ENCODE measurements at places on chromosomes 11 and 22. TPM values are rescaled to one million over a fixed set of nuclear protein-coding genes. Genes with fewer than 3 reads are reported as not detected.

Gene OR6T1
- polyA plus RNA-seq = not detected

Gene SHANK3
- polyA plus RNA-seq = 9.9 TPM

Gene MAP4K2
- 70.8 TPM for polyA plus RNA-seq

Gene MUC6
- 0.22 TPM for polyA plus RNA-seq

Gene MYEOV
- polyA plus RNA-seq = 0.43 TPM

Gene PHLDA2
- 2.5 TPM for polyA plus RNA-seq

Gene CASP5
- polyA plus RNA-seq = 1.4 TPM

Gene MS4A4A
- polyA plus RNA-seq = 24.3 TPM

DNA sequence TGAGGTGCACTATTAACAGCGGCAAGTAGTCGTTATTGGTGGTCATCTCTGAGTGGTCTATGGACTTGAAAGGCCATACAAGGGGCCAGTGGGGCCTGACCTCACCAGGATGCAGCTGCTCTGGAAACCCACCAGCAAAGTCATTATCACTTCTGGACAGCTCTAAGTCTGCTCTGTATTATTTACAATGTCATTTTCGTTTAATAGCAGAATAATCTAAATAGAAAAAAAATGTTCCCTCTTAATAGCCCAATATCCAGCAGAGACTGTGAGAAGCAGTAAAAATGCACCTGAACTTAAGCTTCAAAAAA is 85.0 kb upstream of the EED start:
- no peak for DNase-seq

DNA sequence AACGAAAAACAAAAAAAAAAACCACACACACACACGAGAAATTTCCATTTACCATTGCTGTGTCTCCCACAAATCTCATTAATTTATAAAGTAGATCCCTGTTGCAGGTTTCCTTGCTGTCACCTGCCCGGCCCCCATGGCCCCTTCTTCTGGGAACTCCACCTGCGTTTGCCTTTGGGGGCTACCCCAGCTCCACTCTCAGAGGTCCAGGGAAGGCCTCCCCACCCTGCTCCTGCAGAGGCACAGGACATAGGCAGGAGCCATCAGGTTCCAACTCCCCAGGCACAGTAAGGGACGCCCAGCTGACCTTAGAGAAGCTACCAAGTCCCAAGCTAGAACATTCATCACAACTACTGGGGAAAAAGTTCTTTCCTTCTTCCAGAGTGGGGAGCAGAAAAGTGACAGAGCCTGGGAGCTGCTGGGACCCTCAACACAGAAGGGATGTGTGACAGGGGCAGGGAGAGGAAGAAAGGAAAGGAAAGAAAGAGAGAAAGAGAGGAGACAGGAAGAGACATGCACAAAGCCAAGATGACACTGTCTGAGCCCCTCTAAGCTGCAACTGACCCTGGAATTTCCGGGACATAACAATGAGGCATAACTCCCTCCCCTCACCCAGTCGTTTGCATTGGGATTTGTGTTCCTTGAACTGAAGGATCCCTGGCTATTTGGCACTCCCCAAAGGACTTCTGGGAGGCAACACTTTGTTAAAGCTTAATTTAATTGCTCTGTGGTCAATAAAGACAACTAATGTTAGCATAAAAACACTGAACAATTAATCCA is 175.7 kb downstream of the SHANK2 start:
- DNase-seq = no peak

DNA sequence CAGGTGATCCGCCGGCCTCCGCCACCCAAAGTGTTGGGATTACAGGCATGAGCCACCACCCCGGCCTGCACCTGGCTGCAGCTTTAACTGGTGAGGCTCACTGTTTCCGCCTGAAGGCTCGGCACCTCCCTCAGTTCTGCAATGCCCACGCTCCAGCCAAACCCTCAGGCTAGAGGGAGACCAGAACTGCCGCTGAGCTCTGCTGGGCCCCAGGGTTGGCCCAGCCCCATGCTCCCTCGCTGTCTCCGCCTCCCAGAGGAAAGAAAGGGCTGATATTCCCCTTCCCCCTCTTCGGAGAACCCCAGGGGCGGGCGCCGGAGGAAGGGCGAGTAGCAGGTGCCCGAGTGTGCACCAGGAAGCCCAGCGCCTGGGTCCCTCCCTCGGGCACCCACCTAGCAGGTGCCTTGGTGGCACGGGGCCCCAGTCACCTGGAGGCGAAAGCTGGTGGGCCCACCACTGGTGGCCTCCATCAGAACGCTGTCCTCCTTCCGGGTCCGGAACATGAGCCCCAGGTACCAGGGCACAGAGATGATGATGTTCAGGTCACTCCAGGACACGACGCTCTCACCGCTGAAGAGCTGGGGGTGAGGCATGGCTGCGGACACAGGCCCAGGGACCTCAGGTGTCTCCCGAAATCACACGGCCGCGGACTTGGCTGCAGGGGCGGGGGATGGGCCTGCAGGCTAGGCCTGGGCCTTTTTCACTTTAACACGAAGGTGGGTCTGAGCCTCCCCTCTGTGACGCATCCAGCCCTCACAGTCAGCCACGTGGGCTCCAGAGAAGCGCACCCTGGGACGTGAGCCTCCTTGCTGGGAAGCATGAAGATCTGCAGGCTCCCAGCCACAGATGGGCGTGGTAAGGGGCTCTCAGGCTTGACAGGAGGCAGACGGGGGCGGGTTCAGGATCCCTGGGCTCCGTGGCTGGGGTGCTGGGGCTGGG is 73.3 kb downstream of the TRMU start:
- no peak for DNase-seq

- DNase-seq = no peak
Observed at GRCh38 chr11:112661146-112661545, 300.1 kb upstream of the NCAM1 start.

- no peak for DNase-seq
Observed at GRCh38 chr11:12606597-12606996, 67.6 kb upstream of the TEAD1 start.

- DNase-seq = no peak
Observed at GRCh38 chr11:60528934-60529333, 13.7 kb downstream of the MS4A13 start.

GRCh38 chr22:19524170-19525115 is at the start of gene CLDN5:
TSS of gene CLDN5 (minus strand) at chr22:19524410. CDS start at chr22:19524255, 155 bp downstream.
- DNase-seq = peak; percentile 76

DNA sequence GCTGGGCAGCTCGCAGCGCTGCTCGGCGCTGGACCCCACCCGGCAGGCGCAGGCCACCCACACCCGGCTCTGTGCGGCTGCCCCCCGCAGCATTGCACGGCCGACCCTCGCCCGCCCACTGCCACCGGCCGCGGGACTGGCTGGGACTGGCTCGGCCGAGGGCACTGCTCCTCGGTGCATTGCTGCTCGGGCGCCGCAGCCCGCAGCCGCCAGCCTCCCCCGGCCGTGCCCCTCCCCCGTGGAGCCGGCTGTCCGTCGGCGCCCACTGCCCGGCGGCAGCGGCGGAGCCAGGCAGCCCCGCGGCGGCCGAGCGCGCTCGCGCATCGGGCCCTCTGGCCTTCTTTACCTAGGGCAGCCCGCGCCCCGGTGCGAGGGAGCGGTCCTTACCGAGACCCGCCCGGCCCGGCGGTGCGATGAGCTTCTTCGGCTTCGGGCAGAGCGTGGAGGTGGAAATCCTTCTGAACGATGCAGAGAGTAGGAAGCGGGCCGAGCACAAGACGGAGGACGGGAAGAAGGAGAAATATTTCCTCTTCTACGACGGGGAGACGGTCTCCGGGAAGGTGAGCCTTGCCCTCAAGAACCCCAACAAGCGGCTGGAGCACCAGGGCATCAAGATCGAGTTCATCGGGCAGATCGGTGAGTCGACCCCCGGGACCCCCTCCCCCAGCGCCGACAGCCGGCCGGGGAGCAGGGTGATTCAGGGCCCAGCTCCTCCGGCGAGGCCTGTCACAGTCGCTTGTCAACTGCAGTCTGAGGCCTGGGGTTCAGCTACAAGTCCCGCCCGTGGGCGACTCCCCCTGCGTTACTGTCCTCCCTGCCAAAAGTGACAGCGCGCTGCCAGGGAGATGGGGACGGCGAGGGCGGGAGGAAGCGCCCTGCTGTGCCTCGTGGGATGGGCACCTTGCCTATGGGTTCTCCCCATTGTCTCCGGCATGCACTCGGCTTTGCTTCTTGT is 516 bp downstream of the VPS26B start:
- peak; percentile 93 for DNase-seq

- no peak for DNase-seq
Observed at GRCh38 chr11:95134491-95134890, 44.8 kb downstream of the ENDOD1 start.

DNA sequence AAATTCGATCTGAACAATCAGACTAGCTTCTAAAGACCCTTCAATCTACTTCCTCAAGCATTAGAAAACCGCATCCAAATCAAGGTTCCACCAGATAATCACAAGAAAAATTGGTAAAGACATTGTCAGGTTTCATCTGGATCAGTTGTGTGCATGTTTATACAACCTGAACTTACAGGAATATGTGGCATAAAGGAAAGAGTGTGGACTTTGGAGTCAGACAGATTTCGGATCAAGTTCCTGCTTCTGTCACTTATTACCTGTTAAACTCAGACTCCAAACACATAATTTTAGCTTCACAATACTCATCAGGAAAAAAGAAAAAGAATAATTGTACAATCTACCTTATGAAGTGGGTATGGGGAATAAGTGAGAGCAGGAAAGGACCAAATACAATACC is 80.5 kb downstream of the MPPED2 start:
- DNase-seq = no peak

- DNase-seq = no peak
Observed at GRCh38 chr22:40966726-40967085, 15.5 kb downstream of the RBX1 start.

GRCh38 chr11:57536947-57537619 is at the start of gene SMTNL1:
TSS of gene SMTNL1 (plus strand) at chr11:57537595. CDS start at chr11:57542643, 5,048 bp downstream.
- DNase-seq = peak; percentile 23

DNA sequence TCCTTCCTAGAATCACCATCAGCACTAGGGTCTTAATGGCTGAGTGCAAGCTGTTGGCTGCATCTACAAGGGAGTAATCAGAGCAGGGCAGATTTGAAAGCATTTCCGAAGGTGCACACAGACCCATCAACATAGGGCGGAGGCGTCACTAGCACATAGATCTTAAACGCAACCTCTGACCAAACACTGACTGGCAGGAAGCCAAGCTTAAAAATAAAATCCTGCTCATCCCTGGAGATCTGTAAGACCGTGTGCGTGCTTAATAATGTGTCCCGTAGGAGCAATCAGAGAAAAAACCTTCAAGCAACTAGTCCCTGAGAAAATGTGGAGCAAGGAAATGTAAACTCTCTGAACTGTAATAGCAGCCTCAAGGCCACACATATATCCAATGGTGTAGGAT is 470.5 kb downstream of the ETS1 start:
- no peak for DNase-seq

DNA sequence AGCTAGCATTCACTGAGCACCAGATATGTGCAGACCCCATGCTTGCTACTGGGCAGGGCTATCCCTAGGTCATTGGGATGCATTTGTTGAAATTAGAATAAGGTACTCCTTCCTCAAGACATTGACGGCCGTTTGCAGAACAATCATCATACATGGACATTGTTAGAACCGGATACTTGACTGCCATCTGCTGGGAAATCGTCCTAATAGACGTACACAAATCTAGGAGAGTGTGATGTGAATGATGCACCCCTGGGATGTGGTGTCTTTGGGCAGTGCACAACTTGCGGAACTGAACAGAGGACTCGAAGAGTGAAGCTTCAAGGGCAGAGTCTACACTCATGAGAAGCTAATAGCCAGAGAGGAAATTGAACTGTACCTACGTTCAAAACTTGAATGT is 35.9 kb downstream of the MYO18B start:
- DNase-seq = no peak

- no peak for DNase-seq
Observed at GRCh38 chr22:24421428-24421931, 5.9 kb upstream of the ADORA2A start.

- no peak for DNase-seq
Observed at GRCh38 chr11:44857490-44858090, 93.1 kb downstream of the TP53I11 start.
